ENCODE measurements at places on chromosomes 7 and 10.

GRCh38 chr7:151121380-151122170, 35.3 kb downstream of the AGAP3 start:
- DNase-seq: no peak

- DNase-seq: no peak
Observed at GRCh38 chr7:140153666-140154161, 23.1 kb downstream of the KDM7A start.

GRCh38 chr7:27944643-27945042, 204.7 kb downstream of the TAX1BP1 start:
- DNase-seq: no peak

DNA sequence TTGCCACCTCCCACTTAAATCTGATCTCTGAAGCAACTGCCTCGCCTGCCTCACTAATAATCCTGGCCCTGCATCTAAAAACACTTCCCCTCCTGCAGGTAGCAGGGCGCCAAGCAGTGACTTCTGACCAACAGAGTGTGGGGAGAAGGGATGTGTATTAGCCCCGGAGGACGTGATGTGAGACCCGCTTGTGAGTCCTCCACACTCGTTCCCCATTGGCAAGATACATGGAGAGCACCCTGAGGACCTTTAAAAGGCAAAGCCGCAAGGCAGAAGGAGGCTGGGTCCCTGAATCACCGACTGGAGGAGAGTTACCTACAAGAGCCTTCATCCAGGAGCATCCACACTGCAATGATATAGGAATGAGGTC, 6.1 kb upstream of the PILRA start:
- no peak for DNase-seq

GRCh38 chr10:103692952-103693811, 162.2 kb downstream of the SH3PXD2A start:
- DNase-seq: peak; percentile 45

GRCh38 chr7:42893346-42894240, 18.3 kb downstream of the C7orf25 start:
- no peak for DNase-seq

DNA sequence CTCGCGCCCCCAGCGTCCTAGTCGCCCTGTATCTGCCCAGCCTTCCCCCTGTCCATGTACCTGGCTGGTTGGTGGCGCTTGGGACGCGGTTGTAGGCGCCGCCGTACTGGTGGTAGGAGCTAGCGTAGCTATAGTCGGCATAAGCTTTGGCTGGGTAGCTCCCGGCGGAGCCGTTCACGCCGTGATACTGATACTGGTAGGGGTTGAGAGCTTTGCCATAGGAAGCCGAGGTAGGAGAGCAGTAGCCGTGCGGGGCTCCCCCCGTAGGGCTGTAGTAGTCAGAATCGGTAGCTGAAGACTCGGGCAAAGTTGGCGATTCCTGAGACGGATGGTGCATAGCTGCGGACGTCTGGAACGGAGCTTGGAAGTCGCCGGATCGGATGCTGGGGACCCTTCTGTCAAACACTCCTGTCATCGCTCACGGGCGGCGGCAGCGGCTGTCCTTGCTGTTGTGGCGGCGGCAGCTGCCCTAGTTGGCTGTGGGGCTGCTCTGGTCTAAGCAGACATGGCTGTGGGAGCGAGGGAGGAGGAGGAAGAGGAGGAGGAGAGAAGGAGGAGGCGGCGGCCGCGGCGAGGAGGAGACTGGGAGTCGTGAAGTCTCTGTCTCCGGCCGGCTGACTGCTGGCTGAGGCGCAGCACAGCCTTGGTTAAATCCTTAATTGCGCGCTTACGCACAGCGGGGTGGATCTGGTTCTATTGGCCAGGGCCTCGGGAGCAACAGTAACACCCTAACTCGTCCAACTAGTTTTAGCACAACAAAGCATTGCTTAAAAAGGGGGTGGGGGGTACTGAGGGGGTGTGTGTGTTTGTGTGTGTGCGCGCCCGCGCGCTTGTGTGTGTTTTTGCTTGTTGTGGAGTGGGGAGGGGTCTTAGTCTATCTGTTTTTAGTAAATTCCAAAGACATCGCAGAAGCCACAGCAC, at the start of gene DLX5:
Gene DLX5, minus strand, starts transcription at position 623 of the 921 bp plus-strand sequence. Its CDS starts 208 bp downstream, at position 415.
- no peak for DNase-seq
